ENCODE measurements at places on chromosomes 3 and 15.
A peak's percentile ranks its signal among the peaks of the same experiment; 100 is the strongest.

GRCh38 chr3:12471241-12471640 lies 13.0 kb upstream of the TSEN2 start:
- no peak for DNase-seq

DNA sequence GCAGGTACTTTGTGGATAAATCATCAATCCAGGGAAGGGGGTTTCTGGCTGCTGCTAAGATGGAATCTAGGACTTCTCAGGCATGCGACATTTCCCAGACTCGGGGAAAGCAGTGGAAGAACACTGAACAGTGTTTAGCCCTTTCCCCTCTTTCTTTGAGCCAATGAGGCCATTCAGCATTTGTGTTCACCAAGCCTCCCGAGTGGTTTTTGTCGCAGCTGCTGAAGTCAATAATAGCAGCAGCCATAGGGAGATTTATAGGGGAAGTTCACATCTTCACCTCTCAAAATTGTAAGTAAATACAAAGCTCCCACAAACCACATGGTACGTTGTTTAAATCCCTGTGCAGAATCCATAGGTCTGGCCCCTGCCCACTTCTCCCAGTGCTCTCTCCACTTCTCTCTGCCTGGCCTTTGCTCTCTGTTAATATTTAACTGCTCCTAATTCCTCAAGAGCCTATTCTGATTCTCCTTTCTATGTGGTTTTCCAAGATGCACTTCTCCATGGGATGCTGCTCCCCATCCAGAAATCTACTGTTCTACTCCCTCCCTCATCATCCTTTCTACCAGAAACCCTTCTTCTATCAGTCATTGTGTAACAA lies 230.7 kb downstream of the SHQ1 start:
- no peak for DNase-seq

DNA sequence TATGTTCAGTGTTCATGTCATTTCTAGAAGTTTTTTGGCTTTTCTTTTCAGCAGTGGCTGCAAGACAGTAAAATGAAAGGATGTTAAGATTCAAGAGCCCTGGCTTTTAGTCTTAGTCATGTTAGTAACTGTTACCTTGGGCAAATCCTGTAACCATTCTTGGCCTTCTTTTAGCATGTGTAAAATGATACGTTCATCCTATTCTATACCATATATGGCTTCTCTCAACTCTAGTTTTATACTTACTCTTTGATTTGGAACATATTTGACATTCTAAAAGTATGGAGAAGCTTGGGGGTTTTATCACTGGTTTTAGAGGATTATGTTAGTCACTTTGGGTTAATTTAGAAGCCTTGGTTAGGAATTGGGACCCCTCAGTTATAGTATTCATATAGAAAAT lies 20.1 kb downstream of the GTF2E1 start:
- peak; percentile 92 for DNase-seq

DNA sequence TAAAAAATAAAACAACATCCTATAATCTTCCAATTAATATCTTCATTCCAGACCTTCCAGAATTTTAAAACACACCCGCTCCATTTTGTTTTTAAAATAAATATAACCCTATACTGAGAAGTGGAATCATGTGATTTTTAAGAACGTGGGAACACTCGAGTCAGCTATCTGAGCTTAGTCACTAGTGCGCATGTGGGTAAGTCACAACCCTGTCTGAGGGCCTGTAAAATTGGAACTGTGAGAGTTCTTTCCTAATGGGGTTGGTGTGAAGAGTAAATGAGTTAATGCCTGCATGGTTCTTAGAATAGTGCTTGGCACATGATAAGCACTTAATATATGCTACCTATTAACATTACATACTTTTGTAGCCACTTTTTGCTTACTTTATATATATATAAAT lies 19.9 kb upstream of the POLR2M start:
- DNase-seq, result no peak

DNA sequence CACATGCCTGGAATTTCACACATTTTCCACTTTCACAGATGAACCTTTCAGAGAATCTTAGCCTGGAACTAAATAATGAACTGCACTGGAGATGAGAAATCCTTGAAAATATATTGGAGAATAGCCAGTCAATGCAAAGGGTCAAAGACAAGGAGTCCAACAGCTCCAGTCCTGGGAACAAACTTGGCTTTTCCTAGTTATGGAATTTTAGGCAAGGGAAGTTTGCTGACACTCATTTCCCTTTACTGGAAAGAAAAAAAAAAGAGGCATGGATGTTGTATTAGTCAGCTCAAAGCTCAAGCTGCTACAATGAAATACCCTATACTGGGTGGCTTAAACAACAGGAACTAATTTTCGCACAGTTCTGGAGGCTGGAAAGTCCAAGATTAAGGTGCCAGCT lies 690.8 kb upstream of the ARPP21 start:
- DNase-seq, result peak; percentile 33

- DNase-seq, result peak; percentile 77
Observed at GRCh38 chr3:171132873-171133272, 106.4 kb upstream of the SLC2A2 start.

DNA sequence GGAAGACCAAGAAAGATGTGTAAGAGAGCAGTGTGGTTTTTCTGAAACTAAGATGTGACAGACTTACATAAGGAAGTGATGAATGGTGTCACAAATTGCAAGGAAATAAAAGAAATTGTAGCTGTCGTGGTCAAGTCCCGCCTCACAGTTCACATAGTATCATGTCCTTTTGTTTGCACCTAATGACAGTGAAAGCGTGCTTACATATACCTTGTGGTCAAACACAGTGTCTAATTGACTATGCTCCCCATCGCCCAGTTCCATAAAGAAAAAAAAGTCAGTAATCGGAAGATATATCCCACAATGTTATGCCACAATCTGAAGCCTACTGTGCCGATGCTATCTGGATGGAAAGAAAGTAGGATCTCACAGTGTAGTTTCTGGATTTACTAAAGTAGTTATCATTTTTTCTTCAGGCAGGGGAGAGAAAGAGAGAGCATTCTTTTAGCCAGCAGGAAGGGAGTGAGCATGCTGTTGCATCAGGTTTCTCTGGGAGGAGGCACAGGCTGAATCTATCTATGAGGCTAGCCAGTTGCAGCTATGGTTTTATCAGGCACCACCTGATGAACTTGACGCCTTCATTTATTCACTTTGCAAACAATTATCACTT lies 9.8 kb upstream of the PLSCR1 start:
- DNase-seq, result peak; percentile 17

GRCh38 chr3:36833160-36833814 lies 68.9 kb upstream of the DCLK3 start:
- DNase-seq, result no peak

DNA sequence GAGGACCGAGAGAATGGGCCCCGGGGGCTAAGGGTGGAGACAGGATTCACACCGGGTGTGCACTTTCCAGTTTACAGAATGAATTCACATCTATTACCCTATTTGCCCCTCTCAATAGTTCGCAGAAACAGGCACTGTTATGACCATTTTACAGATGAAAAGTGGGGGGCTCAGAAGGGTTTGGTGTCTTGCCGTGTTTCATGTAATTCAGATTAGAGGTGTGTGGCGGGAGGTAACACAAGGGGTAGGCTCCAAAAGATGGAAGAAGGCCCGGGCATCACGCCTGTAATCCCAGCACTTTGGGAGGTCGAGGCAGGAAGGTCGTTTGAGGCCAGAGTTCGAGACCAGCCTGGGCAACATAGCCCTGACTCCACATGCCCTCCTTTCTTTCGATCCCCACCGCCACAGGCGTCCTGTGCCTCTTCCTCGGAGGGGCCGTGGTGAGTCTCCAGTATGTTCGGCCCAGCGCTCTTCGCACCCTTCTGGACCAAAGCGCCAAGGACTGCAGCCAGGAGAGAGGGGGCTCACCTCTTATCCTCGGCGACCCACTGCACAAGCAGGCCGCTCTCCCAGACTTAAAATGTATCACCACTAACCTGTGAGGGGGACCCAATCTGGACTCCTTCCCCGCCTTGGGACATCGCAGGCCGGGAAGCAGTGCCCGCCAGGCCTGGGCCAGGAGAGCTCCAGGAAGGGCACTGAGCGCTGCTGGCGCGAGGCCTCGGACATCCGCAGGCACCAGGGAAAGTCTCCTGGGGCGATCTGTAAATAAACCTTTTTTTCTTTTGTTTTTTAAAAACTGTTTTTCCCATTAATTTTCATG lies 3.4 kb downstream of the DUOXA2 start:
- DNase-seq, result no peak

- peak; percentile 44 for DNase-seq
Observed at GRCh38 chr3:194586836-194587235, 46.4 kb downstream of the TMEM44 start.

DNA sequence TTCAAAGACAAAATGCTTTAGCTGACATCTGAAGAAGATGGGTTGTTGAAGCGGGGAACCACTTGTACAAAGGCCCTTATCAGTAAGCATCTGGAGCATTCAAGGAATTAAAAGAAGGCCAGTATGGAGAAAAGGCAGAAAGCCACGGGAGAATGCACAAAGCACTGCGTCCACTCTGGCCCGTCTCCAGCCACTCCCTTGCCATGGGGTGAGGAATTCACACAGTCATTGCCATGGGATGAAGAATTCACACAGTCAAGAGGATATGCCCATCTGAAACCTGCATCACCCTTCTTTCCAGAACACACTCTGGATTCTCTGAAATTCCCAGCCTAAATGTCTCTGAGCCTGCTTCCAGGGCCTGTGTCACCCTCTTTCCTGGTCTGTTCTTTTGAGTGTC lies 26.7 kb upstream of the STAG1 start:
- no peak for DNase-seq

GRCh38 chr3:52140000-52140399 lies 14.2 kb downstream of the POC1A start:
- no peak for DNase-seq

DNA sequence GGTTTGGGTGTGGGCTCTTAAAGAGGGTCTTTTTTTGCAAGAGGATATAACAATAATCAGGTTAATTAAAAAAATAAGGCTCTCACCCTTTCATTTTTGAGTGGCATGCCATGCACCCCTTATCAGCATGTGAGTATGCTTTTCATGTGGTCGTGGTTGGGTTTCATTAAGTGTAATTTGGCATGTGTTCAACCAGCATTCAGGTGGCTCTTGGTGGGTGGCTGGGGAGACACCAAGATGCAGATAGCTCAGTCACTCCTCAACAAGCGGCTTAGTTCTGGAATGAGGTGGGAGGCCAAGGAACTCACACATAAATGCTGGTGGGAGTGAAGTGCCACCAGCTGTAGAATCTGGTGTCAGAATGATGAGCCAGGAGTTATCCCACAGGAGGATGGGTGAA lies 66.8 kb downstream of the FLNB start:
- DNase-seq, result no peak

DNA sequence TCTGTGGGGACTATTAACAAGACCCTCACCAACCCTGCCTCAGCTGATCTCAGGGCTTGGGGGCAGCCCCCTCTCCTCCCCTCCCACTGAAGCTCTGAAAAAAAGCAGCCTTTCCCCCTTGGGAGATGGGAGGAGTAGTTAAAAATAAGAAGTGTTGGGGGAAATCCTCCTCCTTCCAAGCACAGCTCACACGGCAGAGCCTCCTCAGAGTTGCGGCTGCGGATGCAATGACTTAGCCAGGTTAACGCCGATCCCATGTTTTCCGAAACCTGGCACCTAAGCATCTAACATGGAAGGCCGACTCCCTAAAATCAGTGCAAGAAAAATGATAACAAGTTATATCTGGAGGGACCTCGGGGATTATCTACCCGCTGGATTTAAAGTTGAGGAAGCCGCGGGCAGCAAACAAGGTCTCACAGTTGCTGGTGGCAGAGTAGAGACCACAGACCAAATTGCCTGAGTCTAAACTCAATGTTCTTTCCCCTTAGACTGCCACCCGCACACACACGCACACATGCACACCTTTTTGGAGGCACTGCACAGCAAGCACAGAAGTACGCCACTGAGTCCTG lies 1.1 kb upstream of the TPM1 start:
- DNase-seq, result no peak

- no peak for DNase-seq
Observed at GRCh38 chr15:38642689-38643270, 78.2 kb upstream of the RASGRP1 start.

- DNase-seq, result no peak
Observed at GRCh38 chr3:150411976-150412375, 3.9 kb downstream of the TSC22D2 start.

DNA sequence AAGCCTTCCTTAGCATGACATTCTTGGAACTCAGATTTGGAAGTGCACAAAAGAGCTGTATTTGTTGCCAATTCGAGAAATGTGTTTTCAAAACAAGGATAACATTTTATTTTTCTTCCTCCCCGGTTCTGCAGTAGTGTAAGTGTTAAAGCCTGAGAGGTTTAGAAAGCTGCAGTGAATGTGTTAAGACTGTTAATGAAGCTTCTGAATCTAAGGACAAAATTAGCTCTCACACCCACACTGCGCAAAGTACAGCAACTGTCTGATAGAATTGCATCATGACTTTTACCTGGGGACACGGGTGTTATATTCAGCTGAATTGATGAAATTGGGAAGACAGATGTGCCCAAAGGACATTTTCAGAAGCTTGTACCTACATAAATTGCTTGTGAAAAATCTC lies 344.4 kb downstream of the CADM2 start:
- no peak for DNase-seq

- no peak for DNase-seq
Observed at GRCh38 chr15:45197512-45197911, 9.7 kb upstream of the SHF start.

GRCh38 chr3:57226176-57226575 lies 1.4 kb upstream of the APPL1 start:
- DNase-seq, result no peak

- DNase-seq, result no peak
Observed at GRCh38 chr15:66886686-66887273, 178.6 kb upstream of the SMAD3 start.

GRCh38 chr3:40851836-40852235 lies 327.1 kb downstream of the ZNF621 start:
- DNase-seq, result no peak

- DNase-seq, result peak; percentile 83
Observed at GRCh38 chr3:170741756-170742529, 128.1 kb downstream of the RPL22L1 start.

- DNase-seq, result no peak
Observed at GRCh38 chr3:150061288-150062024, 90.8 kb upstream of the PFN2 start.

GRCh38 chr3:161350916-161351315 lies 20.4 kb downstream of the SPTSSB start:
- DNase-seq, result no peak

DNA sequence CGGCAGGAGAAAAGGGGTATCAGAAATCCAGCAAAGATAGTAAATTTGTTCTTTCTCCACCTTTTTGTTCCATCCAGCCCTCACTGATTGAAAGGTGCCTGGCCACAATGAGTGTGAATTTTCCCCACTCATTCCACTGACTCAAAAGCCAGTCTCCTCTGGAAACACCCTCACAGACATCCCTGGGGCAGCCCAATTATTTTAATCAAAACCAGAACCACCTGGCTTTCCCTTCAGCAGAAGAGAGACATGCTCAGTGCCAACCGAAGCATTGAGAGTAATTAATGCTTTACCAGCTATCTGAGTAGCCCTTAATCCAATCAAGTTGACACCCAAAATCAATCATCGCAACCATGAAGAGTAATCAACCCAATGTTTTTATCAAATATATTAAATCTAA lies 1129.6 kb upstream of the GBE1 start:
- DNase-seq, result no peak

- DNase-seq, result no peak
Observed at GRCh38 chr3:25527336-25527735, 99.3 kb downstream of the RARB start.

- no peak for DNase-seq
Observed at GRCh38 chr15:41966920-41967465, 5.4 kb downstream of the EHD4 start.

Measured in fibroblast of skin of right quadriceps (primary cell).